ENCODE measurements at places on chromosomes 13 and 19. TPM values are rescaled to one million over a fixed set of nuclear protein-coding genes. Genes with fewer than 3 reads are reported as not detected.

The NLRP9 gene
- total RNA-seq = not detected

The KCNN4 gene
- total RNA-seq = 22.9 TPM

The GARIN5A gene
- total RNA-seq = 0.26 TPM

The TUBB4A gene
- 6.5 TPM for total RNA-seq

The PGLYRP2 gene
- not detected for total RNA-seq

The ANGPTL8 gene
- total RNA-seq = not detected

The KIR2DL4 gene
- not detected for total RNA-seq

The ZNF805 gene
- 10.0 TPM for total RNA-seq

The PTGER1 gene
- total RNA-seq = 0.52 TPM

The IGFL3 gene
- not detected for total RNA-seq

The FGF14 gene
- 8.2 TPM for total RNA-seq

The KLK2 gene
- not detected for total RNA-seq

The SLITRK5 gene
- total RNA-seq = 5.5 TPM

GRCh38 chr13:57825066-57825465, 193.5 kb downstream of the PCDH17 start:
- DNase-seq = no peak

DNA sequence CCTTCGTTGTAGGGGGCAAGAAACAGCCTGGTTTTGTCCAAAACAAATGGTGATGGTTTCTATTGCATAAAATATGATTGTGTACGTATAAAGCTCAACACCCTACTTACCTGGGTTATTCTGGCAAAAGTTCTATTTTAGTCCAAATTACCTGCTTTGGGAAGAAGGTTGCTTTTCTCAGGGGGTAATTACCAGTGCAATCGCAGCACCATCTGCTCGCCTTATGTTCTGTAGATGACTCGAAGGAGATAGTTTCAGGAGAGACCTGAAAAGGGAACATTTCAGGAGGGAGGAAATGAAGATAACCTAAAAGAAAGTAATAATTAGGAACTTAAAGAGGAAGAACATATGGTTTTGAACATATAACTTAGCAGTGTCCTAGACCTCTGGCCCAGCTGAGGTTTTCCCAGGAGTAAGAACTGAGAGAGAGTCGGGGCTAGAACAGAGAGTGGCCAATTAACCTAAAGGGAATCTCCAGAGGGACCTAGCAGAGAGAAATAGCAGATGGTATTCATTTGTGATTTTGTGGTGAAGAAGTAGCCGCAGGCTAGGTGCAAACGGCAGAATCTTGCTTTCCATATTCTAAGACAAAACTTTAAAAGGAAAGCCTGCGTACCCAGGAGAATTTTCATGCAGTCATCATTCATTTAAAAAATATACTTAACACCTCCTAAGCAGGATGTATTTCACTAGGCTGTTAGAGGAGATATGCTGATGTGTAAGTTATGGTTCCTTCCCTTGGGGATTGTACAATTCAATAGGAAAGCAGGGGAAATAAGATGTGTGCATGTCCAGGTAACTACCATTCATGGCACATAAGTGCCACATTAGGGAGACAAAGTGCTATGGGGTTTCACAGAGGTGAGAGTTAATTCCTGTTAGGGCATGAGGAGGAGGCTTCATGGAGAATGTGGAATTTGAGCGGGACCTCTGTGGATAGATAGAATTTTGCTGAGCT, 113.0 kb upstream of the SLC10A2 start:
- no peak for DNase-seq

DNA sequence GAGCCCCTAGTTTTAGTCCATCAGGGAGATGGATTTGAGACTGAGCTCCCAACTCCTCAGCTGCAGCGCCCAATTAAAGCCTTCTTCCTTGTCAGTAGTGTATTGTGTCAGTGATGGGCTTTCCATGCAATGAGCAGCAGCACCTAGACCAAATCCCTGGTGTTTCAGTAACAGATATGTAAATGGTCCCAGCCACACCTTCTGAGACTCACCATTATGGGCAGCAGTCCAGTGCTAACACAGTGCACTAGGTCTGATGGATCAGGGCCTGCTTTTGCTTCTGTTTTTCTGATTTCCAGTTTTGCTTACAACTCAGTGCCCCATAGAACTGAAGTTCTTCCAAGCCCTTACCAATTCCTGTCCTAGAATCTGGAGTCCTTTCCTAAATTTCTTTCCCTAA, 41.8 kb upstream of the MIR17HG start:
- no peak for DNase-seq

GRCh38 chr19:44164327-44164672, 600 bp upstream of the ZNF226 start:
- DNase-seq = no peak

GRCh38 chr13:67377919-67378318, 147.8 kb upstream of the PCDH9 start:
- DNase-seq = no peak

DNA sequence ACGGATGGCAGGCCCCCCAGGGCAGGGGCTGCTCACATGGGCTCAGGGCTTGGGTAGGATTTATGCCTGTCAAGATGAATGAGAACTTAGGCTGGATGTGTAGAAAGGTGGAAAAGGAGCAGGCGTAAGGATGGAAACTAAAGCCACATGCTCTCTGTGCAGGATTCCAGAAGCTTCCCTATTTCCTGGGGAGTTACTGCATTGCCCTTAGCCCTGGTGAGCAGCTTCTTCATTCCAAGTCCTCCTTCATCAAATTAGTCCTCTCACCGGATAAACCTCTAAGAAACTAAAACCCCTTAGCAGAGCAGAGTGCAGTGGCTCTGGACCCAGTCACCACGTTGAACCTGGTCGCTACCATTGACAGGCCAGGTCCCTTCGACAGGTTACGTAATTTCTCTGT, 7.4 kb downstream of the ATP12A start:
- DNase-seq = no peak

DNA sequence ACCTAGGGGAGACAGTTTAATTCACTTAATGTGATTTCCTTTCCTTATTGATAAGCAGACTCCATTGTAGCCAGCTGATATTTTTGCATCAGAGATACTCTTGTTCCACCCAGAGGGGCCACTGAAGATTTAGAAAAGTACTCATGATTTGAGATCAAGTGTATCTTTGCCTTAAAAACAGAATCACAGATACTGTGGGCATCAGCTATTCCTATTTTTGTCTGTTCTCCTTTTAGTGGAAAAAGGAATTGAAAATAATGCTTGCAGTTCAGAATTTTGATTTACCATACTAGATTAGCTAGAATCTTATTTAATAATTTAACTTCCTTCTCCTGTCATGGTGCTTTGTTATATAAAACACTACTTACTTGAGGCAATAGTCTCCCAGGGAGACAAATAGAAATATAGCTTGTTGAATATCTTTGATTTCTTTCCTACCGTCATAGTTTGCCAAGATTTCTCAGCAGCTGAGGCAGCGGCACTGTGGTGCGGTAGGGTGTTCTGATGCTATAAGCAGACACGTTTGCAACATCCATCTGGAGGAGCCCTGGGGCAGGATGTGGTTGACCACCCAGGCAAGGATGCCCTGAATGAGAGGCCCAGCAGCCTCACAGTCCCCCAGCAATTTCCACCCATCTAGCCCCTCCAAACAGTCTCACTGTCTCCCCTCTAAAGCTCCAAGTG, 47.0 kb upstream of the RAP2A start:
- no peak for DNase-seq

DNA sequence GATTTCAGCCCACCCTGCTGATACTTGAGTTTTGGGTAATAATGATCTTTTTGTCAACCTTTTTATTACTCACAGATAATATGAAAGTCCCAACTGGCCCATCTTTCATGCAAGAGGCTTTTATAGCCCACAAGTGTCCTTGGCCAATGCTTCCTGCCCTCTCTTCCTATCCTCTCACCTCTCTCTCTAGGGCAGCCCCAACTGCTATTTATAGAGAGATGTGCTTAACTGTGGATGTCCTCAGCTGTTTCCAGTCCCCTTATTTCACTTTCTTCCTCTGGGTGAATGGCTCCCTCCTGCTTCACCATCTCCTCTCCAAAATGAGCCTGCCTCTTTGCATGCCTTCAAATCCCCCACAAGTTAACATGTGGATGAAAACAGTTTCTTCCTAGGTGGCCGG, 27.4 kb downstream of the ARHGEF7 start:
- no peak for DNase-seq

- DNase-seq = no peak
These were observed 195.2 kb downstream of the TSHZ3 start for GRCh38 chr19:31154021-31154420.

- no peak for DNase-seq
These were observed 403 bp upstream of the ADAMTS10 start for GRCh38 chr19:8610936-8611300.

DNA sequence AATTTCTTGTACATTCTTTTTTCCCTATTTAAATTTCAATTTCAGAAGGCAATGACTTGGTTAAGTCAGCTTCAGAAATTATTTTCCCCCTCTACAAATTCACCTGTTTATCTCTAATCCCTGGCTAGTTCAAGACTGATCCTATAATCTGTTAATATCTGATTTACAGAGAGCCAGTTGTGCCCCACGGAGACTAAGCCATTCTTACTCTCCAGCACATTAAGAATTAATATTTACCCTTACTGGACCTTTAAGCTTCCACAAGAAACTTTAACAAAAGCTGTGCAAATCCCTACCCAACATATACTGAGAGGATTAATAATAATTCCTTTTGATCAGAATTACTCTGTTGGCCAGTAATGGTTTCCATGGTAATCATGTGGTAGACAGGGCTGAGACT, 786.2 kb downstream of the PCDH9 start:
- DNase-seq = no peak

DNA sequence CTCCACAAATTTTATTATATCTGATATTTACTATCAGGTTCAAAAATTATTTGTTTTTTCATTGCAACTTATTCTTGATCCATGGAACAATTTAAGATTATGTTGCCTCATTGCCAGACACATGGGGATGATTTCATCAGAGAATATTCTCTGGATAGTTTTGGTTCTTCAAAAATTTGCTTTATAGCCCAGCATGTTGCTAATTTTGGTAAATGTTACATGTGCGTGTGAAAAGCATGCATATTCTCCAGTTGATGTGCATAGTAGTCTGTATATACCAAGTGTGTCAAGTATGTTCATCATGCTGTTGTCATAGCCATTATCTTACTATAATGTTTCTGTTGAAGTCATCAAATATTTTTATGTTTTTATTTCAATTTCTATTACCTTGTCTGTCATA, 122.3 kb downstream of the RFC3 start:
- DNase-seq = no peak

GRCh38 chr13:68948586-68948985, 1159.0 kb upstream of the ATXN8OS start:
- DNase-seq = no peak

DNA sequence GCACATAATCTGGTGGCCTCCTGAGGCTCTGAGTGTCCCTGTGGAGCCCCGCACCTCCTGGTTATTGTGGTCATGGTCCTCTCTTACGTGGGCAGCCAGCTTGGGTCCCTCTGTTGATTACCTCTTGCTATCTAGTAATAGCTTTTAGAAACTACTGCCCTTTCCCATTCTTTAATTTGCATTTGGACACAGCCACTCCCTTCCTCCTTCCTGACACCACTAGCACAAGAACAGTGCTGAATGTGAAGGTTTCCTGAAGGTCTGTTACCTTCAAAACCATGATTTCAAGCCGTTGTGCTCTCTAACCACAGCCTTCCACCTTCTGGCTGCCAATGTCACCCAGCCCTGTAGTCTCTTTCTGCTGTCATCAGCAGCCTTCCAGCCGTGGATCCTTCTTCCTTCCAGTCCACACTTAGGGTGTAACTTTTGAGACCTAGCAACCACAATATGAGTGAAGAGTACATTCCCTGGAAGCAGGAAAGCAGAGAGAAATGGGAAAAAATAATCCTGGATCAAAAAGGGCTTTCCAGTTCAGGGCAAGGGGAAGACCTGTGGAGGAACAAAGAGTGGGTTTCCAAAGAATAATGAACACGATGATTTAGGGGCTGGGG, 130.9 kb downstream of the FRY start:
- no peak for DNase-seq

GRCh38 chr13:90968166-90968904, 379.2 kb upstream of the MIR17HG start:
- DNase-seq = peak; percentile 40

DNA sequence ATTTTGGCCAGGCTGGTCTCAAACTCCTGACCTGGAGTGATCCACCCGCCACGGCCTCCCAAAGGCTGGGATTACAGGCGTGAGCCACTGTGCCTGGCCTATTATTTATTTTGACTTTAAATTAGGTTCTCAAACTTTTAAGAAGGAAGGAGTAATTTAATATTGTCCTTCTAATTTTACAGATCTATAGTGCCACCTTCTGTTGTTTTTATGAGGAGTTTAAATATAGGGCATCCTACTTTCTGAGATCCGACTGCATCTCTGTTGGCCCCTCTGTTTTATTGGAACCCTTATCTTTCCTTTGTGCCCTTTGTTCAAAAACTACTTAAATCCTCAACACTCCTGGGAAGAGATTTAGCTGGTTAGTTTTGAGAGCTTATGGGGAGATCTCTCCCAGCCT, 25.4 kb upstream of the ZMYM5 start:
- DNase-seq = no peak

DNA sequence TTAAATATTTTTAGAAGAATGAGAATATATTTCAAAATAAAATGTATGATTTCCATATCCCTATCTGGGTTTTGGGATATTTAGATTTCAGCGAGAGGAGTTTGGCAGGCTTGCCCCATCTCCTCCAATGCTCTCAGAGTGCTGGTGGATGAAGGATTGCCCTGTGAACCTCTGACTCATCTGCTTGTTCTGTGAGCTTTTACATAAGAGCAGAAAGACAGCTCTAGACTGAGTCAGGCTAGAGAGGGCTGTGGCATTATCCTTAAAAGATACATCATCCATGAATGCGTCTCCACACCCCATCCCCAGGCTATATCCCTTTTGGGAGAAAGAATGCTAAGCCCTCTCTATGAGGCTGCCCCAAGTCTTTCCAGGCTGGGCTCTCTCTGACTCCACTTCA, 190.6 kb downstream of the TUBA3C start:
- no peak for DNase-seq

DNA sequence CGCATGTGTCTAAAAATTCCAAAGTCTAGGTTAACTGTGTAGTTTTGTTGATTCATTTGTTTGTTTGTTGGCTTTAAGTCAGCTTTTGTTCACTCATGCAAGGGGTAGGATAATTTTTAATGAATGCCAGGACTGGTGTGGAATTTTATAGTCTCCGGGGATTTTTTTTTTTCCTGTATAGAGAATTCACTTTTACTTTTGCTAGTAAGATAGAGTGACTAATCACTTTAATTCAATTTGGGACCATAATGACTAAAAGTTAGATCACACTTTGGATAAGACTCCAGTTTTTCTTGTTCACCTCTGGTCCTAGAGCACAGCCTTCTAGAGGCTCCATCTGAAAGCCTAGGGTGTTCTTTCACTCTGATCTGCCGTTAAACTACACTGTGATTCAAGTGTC, 1690.0 kb downstream of the PCDH9 start:
- no peak for DNase-seq

DNA sequence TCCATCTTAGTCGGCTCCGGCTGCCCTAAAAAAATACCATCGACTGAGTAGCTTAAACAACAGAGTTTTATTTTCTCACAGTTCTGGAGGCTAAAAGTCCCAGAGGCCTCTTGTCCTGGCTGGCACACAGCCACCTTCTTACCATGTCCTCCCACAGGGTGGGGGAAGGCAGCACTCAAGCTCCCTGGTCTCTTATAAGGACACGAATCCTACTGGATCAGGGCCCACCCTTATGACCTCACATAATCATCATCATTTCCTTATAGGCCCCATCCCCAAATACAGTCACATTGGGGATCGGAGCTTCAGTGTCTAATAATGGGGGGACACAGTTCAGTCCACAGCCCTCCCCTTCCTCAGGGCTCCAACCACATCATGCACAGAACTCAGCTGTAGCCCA, 2.6 kb upstream of the TUBA3C start:
- no peak for DNase-seq
